Hematopoietic multipotent progenitor cell treated with erythropoietin and hydrocortisone succinate and interleukin-3 and kit ligand, for 6 days (in vitro differentiated cells): ENCODE measurements at places on chromosomes 3 and 15.

- DNase-seq = no peak
Observed at GRCh38 chr3:8873740-8874139, 89.5 kb downstream of the RAD18 start.

- no peak for DNase-seq
Observed at GRCh38 chr3:16186565-16186964, 12.1 kb downstream of the GALNT15 start.

DNA sequence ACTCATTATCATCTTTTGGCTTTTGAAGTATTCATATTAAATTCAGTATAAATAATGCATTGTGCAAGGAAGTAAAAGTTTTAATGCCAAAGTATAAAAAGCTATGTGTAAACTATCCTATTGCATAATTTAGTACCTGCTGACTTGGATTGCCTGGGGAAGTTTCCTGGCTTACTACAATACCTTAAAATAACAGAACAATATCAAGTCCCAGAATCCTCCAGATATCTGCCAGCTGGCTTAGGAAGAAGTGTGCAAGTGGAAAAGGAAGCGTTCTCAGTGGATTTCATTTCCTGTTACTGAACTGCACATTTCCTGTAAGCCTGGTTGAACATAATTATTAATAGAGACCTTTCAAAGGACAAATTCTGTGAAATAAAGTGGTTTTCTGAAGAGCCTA lies 236.7 kb downstream of the ADAMTSL3 start:
- no peak for DNase-seq

DNA sequence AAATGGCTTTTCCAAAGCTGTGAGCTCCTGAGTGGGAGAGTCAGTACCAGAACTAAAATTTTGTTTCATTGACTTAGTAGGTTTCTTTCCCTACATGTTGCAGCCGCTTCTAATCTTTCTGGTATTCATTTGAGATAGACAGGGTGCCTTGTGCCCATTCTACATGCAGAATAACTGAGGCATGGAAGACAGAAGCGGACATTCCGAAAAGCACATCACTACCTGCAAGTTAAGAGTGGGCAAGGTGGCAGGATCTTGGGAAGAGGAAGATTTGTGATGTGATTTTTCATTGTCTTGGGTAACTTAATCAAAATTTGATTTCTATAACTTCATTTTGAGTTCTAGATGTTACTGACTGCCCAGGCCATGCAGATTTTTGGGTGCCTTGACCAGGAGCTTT lies 2.0 kb downstream of the MAP2K5 start:
- DNase-seq = no peak
